ENCODE measurements at places on chromosomes 6 and 20.

GRCh38 chr20:6663751-6664388 is 103.6 kb upstream of the BMP2 start:
- peak; percentile 68 for DNase-seq

GRCh38 chr20:41261260-41261659 is 56.3 kb downstream of the ZHX3 start:
- no peak for DNase-seq

GRCh38 chr6:7267466-7268091 is 45.4 kb downstream of the SSR1 start:
- DNase-seq: peak; percentile 52

GRCh38 chr20:16548068-16548672 is 25.1 kb downstream of the KIF16B start:
- no peak for DNase-seq

- DNase-seq: no peak
Observed at GRCh38 chr6:53310771-53311585, 37.8 kb downstream of the ELOVL5 start.

GRCh38 chr20:58622671-58623578 is 28.2 kb upstream of the STX16 start:
- no peak for DNase-seq

GRCh38 chr6:24359640-24360454 is 2.0 kb upstream of the DCDC2 start:
- peak; percentile 89 for DNase-seq

- peak; percentile 70 for DNase-seq
Observed at GRCh38 chr6:24126586-24127192, 674 bp downstream of the NRSN1 start.

- no peak for DNase-seq
Observed at GRCh38 chr6:6006006-6006427, 708 bp downstream of the NRN1 start.

DNA sequence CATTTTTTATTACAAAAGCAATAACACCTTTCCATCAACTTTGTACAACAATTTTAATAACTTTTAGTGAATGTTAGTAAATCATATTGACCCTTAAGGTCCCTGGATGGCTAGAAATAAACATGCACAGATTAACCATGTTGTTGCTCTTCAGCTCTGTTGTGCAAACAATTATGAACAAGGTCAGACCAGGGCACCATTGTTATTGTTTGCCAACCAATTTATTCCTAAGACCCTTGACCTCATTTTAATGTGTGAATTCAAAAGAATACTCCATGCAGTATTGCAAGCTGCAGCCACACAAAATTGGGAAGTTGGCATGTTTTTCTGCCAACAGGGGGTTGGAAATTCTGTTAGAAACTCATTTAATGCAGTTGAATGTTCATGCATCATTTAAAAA is 426.6 kb upstream of the MAP3K7 start:
- DNase-seq: no peak

DNA sequence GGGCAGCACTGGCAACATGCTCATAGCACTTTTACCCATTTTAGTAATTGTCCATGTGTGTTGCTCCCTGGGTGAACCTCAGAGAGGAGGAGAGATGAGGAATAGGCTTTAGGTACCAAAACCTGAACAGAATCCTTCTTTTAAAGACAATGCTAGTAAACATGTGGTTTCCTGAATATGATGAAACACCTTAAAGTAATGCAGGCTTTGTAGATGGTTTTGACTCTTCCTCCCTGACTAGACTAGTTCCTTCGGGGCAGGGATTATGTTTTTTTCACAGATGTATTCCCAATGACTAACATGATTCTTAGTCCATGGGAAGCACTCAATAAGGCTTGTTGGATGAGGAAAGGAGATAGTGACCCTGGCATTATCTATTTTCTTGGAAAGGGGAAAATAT is 367.6 kb upstream of the JAG1 start:
- no peak for DNase-seq

DNA sequence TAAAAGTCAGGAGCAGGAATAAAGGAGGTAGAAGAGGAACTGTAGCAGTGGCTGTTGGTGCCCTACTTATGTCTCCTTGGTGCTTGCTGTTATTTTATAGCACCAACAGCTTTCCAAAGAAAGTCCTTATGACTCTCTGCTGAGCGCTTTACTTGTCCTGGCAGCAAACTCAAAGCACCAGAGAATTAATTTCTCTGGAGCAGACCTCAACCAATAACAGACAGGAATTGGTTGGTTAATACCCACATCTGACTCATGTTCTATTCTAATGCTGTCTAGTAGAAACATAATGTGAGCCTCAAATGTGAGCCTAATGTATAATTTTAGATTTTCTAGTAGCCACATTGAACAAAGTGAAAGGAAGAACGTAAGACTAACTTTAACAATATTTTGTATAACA is 685.9 kb downstream of the KIF16B start:
- DNase-seq: no peak

DNA sequence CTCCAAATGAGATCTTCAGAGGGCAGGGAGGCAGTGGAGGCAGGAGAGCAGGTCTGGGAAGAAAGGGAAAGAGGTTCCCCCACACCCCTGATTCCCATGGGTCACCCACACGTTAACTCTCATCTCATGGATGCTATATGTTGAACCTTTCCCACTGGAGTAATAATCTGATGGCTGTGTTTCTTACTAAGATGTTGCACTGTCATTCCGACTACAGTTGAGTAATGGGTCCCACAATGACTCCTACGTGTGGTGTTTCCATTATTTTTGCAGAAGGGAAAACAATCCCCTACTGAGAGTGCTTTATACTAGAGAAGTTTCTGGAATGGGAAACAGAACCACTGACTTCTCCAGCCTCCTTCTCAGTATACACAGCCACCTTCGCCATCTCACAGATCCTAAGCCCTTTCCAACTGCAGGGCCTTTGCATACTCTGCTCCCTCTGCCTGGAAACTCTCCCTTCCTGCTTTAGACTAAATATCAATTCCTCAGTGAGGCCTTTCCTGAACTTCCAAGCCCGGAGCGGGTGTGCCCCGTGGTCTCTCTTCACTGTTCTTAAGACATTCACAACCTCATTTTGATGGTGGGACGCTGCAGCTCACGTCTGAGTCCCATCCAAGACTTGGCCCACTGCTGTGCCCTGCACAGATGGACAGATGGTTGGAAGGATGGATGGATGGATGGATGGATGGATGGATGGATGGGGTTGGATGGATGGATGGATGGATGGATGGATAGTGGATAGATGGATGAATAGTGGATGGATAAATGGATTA is 238.6 kb upstream of the PMEPA1 start:
- no peak for DNase-seq

GRCh38 chr6:110214338-110214737 is 34.1 kb downstream of the CDC40 start:
- no peak for DNase-seq

- DNase-seq: peak; percentile 67
Observed at GRCh38 chr6:106069478-106069877, 16.7 kb upstream of the PRDM1 start.

- DNase-seq: no peak
Observed at GRCh38 chr6:14452567-14453527, 335.3 kb downstream of the CD83 start.

DNA sequence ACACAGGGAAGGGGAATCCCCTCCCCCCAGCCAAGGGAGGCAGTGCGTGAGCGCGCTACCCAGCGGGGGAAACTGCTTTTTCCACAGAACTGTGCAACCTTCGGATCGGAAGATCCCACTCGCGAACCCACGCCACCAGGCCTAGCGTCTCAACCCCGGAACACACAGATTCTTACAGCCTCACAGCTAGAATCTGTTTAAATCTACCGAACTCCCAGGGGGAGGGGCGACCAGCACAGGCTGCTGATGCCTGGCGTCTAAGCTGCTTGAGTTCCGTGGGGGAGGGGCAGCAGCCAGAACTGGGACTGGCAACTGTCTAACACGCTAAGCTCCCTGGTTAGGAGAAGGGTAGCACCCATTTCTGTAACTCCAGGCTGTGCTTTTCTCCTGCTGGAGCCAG is 217.3 kb upstream of the TENT5A start:
- DNase-seq: no peak

DNA sequence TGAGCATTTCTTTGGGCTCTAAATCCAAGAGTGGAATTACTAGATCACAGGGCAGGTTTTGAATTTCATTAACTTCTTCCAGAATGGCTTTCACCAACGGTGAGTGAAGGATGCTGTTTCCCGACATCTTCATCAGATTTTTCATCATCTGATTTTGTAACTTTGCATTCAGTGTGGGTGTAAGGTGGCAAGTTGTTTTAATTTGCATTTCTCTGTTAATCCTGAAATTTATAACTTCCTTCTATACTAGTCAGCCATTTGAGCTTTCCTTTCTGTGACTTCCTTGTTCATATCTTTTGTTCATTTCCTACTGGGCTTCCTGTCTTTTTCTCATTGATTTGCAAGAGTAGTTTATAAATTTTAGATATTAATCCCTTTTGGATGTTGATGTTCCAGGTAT is 18.7 kb upstream of the HCK start:
- DNase-seq: no peak

DNA sequence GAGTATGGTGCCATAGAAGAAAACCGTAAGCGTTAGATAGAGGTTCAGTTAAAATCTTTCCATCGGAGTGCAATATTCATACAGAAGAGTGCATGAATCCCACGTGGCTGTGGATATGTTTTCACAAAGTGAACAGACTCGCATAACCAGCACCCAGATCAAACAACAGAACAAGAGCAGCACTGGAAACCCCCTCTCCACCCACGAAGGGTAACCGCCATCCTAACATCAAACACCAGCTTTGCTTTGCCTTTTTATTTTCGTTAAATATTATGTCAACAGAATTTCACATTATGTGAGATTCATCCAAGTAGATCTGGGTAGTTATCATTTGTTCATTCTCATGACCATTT is 4.7 kb downstream of the GTSF1L start:
- DNase-seq: no peak

DNA sequence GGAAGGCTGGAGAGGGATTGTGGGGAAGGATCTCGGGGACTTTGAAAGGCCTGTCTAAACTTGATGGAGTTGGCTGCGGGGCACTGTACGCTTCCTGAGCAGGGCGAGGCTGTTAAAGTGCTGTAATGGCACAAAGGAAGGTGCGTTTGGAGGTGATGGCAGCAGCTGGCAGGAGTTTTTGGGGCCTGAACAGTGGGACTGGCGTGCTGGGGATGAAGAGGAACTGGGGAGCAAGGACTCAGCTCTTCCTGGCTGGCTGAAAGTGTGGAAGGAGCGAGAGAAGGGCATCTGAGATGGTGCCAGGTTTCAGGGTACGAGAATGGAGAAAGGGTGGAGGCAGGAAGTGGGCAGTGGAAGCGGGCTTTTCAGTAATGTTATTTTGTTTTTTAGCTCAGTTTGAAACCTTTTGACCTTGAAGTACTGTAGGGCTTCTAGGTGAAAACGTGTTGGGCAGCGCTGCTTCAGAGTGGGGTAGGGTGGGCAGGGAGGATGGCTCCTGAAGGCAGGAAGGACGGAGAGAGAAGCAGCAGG is 8.0 kb downstream of the TMEM181 start:
- DNase-seq: no peak

DNA sequence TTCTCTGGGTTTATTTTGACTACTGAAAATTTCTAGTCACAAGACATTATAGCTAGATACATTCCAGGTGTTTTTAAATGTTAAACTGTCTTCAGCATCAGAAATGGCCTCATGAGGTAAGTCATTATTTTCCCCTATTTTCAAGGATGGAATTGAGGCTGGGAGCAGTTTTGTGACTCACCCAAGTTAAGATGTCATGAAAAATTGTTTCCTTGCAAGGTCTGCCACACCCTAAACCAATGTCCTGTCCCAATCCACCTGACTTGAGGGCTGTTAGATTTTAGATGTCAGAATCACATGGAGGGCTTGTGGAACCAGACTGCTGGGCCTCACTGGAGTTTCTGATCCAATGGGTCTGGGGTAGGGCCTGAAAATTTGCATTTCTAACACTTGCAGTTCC is 16.9 kb downstream of the SLC22A3 start:
- no peak for DNase-seq

DNA sequence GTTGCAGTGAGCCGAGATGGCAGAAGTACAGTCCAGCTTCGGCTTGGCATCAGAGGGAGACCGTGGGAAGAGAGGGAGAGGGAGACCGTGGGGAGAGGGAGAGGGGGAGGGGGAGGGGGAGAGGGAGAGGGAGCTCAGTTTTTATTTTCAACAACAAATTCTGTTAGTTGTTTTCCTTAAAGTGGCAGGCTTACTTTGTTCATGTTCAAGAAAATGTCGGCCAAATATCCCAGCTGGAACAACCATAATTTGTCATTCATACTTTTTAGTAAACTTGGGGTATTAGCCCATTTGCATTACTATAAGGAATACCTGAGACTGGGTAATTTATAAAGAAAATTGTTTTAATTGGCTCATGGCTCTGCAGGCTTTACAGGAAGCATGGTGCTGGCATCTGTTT is 2.5 kb upstream of the TULP4 start:
- DNase-seq: no peak

DNA sequence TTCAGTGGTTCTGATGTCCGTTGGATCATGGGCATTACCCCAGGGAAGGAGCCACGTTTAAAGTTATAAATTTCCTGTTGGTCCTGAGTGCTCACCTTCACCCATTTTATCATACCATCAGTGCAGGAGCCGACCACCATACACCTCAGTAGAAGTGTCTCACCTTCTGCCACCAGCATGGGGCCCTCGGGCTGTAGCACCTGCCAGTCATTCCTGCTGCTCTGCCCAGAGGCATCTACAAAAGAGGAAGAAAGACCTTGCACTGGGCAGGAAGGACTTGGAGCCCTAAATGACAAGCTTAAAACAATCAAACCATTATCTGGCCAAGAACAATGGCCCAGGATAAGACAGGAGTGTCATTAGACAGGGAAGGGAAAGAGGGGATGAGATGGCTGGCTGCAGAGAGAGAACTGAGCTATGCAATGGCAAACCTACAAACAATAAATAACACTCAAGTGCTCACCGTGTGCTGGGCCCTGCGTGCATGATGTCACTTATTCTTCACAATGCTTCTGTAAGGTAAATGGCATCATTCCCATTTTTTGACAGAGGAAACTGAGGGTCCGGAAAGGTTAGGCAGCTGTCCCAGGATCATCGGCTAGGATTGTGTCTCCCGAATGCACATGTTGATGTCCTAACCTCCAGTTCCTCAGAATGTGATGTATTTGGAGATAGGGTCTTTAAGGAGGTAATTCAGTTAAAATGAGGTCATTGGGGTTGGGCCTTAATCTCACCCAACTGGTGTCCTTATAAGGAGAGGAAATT is 11.2 kb downstream of the SIRPB2 start:
- DNase-seq: no peak
